Liver (tissue), 10 donors: ENCODE measurements at places on chromosomes 12 and 14. TPM values are rescaled to one million over a fixed set of nuclear protein-coding genes. Genes with fewer than 3 reads are reported as not detected.

GRCh38 chr14:97948841-97949240, 1151.7 kb downstream of the VRK1 start:
- no peak for DNase-seq

GRCh38 chr12:64171715-64172114, 50.4 kb downstream of the KICS2 start:
- DNase-seq, result no peak

DNA sequence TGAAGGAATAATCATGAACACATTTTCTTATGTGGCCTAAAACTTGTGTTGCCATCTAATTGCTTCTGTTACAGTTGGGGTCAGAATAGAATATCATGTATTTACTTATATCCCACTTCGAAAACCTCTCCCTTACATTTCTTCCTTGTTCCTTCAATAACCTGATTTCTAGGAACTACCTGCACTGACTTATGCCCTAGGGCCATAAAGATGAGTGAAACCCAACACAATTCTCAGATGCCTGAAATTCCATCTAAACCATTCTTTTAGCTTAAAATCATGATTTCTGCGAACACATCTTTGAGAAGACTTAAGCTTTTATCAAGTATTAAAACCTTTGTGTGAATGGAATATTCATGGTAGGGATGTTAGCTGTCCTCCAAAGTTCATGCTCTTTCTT, 142.7 kb downstream of the SNAPC1 start:
- no peak for DNase-seq

- no peak for DNase-seq
Observed at GRCh38 chr14:65361920-65362319, 50.6 kb upstream of the FUT8 start.

GRCh38 chr12:125519026-125519651, 453.9 kb downstream of the AACS start:
- no peak for DNase-seq

DNA sequence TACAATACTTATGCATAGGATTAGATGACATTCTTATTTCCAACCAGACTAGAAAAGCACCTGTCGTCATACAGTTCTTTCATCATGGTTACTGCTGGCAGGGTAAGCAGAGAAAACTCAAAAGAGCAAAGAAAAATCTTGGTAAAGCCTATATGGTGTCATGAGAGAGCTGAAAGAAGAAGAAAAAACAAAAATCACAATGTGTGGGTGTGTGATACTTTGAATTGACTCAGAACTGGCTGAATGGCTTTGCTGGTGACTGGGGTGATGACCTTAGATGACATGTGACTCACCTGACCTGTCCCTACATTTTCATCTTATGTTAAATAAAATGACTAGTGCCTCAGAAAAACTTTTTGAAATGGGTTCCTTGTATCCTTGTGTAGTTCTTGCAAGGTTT, 278.1 kb upstream of the LMO3 start:
- DNase-seq, result no peak

DNA sequence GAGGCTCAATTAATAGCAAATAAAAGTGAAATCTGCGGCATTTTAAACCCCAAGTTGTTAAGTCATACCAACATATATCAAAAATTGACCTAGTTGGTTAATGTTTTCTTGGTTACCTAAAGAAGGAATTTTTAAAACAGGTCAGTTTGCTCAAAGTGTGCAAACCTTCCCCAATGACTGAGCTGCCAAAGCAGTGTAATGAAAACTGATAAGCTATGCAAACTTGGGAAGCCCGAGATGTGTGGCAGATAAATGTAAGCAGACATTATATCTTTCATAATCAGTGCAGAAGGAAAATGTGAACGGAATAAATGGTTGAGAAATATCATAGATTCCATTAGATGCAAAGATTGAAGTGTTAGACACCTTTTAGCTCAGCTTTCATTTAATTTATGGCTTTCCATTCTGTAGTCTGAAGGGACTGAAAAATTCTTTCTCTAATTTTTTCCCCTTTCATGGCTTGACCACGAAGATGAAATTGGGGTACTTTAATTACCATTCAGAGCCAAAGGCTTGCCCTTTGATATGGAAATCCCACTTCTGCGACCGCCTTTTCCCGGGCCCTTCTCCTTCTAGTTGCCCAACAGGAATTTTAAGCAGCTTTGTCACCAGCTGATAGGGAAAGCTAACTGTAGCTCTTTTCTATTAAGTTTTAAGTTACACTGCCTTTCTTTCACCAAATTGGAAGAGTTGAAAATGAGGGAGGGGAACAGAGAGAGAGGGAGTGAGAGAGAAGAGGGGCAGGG, 306.6 kb upstream of the SOX5 start:
- no peak for DNase-seq

- peak; percentile 19 for DNase-seq
Observed at GRCh38 chr14:104503691-104504090, 75.9 kb upstream of the C14orf180 start.

GRCh38 chr14:101369194-101369915, 191.9 kb upstream of the DIO3 start:
- DNase-seq, result no peak

DNA sequence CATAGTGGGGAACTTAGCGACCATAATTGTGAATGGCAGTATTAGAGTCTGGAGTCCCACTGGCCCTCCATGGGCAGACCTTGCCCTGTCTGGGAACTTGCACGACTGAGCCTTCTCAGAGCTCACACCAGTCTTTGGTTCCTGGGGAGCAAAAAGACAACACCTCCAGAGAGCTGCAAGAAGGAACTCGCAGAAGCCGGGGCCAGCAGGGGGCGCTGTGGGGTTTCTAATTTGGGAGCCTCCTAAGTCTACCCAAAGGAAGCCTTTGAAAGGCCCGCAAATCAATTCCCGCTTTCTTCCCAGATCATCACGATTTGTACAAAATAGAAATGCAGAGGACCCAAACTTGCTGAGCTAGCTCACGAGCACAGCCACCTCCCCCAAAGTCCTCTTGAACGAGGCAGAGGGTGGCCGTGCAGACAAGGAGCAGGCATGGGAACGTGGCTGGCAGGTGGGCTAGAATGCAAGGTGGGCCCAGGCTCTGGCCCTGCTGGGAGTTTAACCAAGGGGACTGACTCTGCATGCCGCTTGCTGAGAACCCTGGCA, 46.3 kb upstream of the FBXO21 start:
- peak; percentile 88 for DNase-seq

DNA sequence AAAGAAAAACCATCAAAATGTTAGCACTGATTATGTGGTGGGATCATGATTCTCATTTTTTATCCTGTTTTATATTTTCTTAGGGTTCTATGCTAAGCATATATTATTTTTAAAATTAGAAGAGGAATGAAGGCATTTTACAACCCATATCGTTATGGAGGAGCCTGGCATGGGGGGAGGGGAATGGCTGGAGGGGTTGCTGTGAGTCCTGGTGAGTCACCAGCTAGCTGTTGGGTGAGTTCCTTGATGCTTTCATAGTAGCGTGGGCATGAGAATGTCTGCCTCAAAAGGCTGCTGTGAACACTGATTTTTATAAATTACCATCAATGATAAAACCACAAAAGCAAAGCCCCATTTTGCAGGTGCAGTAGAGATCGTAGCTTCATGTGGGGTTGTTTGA, 46.9 kb downstream of the C14orf132 start:
- no peak for DNase-seq

- no peak for DNase-seq
Observed at GRCh38 chr14:25756876-25757275, 706.9 kb upstream of the STXBP6 start.

- no peak for DNase-seq
Observed at GRCh38 chr14:52069307-52070050, 620 bp upstream of the NID2 start.

- no peak for DNase-seq
Observed at GRCh38 chr14:32611752-32612151, 282.7 kb downstream of the AKAP6 start.

DNA sequence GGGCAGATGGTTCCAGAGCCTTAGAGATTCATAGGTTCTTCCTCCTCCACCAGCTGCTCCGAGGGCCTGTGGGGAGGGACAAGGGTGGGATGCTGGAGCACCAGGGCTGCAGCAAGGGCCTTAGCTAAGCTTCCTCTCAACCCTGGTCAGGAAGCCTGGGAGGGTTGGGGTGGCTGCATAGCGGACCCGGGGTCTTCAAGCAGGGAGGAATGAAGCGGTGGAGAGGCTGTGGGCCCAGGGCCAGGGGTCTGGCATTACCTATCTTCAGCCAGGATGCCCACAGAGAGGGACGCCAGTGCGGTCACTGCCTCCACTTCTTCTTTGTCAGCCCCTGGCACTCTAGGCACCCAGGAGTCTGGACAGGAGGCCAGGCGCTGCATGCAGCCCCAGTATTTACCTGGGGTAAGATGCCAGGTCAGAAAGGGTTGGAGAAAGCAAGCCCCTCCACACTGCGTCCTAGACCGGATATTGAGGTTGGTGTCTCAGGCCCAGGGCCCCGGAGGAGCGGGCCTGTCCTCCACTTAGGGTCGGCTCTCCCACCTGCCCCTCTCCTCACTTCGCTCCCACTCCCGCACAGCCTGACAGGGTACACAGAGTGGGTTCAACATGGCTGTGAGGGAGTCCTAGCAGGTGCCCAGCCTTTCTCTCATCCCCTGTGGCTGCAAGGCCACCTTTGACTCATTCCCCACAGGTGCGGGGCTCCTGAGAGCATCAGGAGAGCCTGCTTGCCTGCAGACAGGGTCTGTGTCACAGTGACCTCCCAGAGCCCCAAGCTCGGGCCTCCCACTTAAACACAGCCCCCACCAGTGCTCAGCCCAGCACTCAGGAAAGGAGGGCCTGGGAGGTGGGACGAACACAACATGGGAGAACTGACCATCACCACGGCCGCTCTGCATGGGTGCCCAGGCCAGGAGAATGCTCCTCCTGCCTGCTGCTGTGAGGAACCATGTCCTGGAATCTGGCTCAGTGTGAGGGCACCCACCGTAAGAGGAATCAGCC, 11.1 kb downstream of the SLC48A1 start:
- DNase-seq, result no peak

- no peak for DNase-seq
Observed at GRCh38 chr14:92717571-92718042, 30.8 kb downstream of the LGMN start.

DNA sequence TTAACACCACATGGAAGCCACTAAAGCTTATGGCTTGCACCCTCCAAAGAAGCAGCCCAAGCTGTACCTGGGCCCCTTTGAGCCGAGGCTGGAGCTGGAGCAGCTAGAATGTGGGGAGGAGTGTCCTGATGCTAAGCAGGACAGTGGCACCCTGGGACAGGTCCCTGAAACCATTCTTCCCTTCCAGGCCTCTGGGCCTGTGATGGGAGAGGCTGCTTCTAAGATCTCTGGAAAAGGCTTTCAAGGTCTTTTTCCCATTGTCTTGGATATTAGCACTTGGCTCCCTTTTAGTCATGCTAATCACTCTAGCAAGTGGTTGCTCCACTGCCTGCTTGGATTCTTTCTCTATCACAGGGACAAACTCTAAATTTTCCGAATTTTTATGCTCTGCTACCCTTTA, 40.9 kb downstream of the OSBPL8 start:
- DNase-seq, result no peak

DNA sequence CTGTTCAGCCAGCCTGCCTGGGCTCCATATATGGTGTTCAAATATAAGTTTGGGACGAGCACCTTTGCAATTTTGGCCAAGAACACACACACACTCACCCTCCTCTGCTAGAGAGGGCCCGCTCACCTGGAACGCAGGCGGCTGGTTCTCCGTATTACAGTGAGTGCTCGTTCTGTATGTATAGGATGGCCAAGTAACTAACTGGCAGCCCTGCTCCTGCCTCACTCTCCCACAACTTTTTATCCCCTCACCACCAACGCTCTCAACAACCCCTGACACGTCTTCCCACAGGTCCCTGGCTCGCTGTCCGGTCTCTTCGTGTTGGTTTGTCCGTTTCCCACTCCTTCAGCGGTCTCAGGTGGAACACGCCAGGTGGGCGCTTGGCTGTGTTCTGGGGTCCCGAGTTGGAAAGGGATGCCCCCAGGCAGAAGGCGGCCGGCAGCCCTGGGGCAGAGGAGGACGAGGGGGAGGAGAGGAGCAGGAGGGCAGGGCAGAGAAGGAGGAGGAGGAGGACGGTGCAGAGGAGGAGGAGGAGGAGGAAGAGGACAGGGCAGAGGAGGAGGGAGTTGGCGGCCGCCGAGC, 398 bp upstream of the MSRB3 start:
- DNase-seq, result no peak

DNA sequence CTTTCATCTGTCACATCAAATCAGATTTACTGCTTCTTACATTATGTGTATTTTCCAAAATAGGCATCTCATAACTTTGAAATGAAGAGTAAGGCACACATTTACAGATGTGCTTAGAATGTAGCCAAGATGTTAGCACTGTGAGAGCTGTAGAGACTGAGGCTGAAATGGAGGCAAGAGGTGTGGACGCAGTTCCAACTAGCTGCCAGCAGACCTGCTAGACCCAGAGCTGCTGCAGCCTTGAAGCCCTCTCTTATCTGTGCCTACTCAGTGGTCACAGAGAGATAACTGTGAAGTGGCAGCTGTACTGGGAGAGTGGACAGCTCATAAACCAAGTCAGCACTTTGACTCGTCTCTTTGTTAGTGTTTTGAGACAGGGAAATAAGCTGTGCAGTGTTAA, 470.9 kb downstream of the CCER1 start:
- no peak for DNase-seq

DNA sequence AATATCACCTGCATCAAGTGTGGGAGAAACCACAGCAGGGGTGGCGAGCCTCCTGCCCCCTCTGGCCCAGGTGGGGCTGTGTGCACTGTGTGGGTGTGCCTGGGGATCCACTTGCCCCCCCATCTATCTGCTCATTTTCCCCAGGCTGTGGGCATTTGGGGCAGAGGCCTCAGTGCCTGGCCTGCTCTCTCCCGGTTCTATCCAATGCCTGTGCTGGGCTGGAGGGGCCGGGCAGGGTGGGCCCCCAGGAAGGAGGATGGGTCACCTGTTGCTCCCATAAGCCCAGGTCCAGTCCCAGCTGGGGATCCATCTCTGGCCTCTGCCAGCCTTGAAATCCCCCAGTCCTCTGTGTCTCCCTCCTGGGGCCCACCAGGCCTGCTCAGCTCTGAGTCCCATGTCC, 105.6 kb downstream of the TMEM121 start:
- no peak for DNase-seq

- DNase-seq, result no peak
Observed at GRCh38 chr12:95554532-95555071, 3.3 kb upstream of the USP44 start.

GRCh38 chr12:113413488-113413939, 8.7 kb upstream of the SDSL start:
- peak; percentile 56 for DNase-seq

DNA sequence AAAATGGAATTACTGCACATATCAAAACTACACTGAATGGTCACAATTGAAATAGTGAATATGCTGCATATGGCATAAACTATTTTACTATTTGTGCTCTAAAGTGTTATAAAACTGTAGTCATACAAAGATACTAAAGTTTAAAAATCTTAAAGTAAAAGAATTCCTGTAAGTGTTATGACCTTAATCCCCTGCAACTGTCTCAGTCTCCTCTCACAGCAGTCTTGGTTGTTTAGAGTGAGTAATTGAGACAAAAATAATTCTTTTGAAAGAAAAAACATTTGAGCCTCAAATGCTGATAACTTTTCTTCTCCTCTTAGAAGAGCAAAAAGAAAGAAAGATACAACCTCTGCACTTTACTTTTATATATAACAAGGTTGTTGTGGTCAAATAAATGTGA, 99.9 kb downstream of the SYT1 start:
- DNase-seq, result no peak

- no peak for DNase-seq
Observed at GRCh38 chr12:130433834-130434233, 96.1 kb downstream of the PIWIL1 start.

GRCh38 chr12:27359578-27360340, 27.1 kb downstream of the BMAL2 start:
- DNase-seq, result no peak

ZNF385A gene
- total RNA-seq, result 2.8 TPM

KRT77 gene
- total RNA-seq, result not detected

FOXG1 gene
- total RNA-seq, result not detected

RERGL gene
- total RNA-seq, result 0.19 TPM

ACSS3 gene
- 24.7 TPM for total RNA-seq

OR5AU1 gene
- total RNA-seq, result not detected

PROX2 gene
- total RNA-seq, result not detected
